ELF-1 (cell line): ENCODE measurements at places on chromosomes 3 and 15.

- DNase-seq, result no peak
Observed at GRCh38 chr15:50797926-50798325, 32.4 kb upstream of the SPPL2A start.

DNA sequence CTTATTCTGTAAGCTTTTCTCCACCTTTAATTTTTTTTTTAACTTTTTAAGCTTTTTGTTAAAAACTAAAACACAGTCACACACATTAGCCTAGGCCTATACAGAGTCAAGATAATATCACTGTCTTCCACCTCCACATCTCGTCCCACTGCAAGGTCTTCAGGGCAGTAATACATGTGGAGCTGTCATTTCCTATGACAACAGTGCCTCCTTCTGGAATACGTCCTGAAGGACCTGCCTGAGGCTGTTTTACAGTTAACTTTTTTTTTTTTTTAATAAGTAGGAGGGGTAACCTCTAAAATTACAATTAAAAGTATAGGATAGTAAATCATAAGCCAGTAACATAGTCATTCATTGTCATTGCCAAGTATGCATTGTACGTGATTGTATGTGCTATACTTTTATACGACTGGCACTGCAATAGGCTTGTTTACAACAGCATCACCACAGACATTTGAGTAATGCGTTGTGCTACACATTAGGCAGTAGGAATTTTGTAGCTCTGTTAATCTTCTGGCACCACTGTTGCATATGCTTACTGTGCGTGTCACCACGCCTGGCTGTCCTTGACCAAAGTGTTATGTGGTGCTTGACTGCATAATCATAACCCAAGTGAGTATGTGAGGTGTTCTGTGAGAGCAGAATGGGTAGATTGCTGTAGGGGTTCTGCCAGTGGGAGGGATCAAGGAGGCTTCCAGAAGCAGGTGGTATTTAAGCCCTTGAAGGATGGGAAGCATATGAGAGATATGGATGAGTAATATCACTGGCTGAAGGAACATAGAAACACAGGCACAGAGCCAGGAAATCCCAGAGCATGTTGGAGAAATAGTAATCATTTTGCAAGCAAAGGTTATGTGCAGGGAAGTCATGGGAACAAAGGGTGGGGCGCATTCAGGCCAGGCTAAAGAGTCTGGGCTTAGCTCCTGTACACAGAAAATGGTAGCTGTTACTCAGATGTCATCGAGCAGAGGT, 18.3 kb downstream of the FBXO22 start:
- DNase-seq, result peak; percentile 22

- DNase-seq, result no peak
Observed at GRCh38 chr3:104137116-104137515, 1229.6 kb upstream of the ALCAM start.

- no peak for DNase-seq
Observed at GRCh38 chr3:76871655-76872054, 168.2 kb upstream of the ROBO2 start.

- DNase-seq, result no peak
Observed at GRCh38 chr3:55367384-55367783, 119.7 kb downstream of the WNT5A start.

DNA sequence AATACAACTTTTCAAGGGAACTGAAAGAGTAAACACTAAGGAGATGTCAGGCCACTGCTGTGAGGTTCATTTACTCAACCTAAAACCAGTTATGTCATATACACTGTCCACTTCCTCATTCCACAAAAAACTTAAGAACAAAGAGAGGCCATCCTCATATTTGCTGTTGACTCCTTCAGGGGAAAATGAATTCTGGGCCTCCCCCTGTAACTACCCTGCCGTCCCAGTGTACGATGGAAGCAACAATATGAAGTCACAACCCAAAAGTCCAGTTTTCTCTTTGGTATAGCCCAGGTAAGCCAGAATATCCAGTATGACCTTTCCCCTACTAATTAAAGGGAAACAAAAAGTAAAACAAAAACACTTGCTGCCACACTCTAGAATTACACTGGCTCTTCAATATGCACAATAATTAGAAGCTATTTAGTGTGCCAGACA, 16.2 kb downstream of the CEP152 start:
- no peak for DNase-seq

DNA sequence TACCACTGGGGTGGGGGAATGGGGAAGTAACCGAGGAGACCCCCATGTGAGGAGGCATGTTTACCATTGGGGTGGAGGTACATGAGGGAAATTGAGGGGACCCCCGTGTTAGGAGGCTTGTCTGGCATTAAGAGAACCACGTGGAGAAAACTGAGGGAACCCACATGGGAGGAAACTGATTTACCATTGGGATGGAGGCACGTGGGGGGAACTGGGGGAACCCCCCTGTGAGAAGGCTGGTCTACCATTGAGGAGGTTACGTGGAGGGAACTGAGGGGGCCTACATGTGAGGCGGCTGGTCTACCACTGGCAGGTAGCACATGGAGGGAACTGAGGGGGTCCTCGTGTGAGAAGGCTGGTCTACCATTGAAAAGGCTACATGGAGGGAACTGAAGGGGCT, 159.4 kb downstream of the FBLN2 start:
- no peak for DNase-seq

GRCh38 chr15:31499236-31499952, 172.8 kb downstream of the KLF13 start:
- no peak for DNase-seq

- DNase-seq, result no peak
Observed at GRCh38 chr3:126341755-126342150, 15.5 kb downstream of the KLF15 start.

GRCh38 chr3:13587442-13587841, 38.5 kb downstream of the FBLN2 start:
- no peak for DNase-seq

DNA sequence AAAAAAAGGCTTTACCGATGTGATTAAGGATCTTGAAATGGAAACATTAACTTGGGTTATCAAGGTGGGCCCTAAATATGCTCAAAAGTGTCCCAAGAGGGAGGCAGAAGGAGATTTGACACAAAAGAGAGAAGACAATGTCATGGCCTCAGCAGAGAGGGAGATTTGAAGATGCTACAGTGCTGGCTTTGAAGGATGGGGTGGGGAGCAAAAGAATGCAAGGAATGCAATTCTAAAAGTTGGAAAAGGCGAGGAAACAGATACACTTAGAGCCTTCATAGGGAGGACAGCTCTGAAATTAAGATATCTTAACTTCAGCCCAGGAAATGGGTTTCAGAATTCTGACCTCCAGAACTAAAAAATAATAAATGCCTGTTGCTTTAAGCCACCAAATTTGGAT, 314.5 kb upstream of the CCDC54 start:
- DNase-seq, result peak; percentile 45

DNA sequence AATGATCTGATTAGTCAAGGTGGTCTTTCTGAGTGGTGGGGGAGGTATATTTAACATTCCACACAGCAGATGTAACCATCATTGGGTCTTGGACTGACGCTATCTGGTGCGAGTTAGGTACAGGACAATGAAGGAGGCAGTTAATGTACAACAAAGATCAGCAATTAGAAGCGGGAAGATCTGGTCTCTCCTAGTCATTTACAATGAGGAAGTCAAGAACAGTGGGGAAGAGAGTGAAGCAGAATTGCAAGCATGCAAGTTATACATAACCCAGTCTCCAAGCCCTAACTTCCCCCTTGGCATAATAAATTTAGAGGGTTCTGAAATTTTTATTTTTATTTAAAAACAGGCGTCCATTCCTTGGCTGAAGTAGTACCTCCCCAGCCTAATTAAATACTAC, 14.1 kb downstream of the GPD1L start:
- no peak for DNase-seq

GRCh38 chr15:41553731-41554130, 5.3 kb upstream of the TYRO3 start:
- DNase-seq, result no peak

GRCh38 chr3:4670352-4670751, 177.2 kb downstream of the ITPR1 start:
- DNase-seq, result peak; percentile 39

- DNase-seq, result no peak
Observed at GRCh38 chr15:70055601-70056051, 42.1 kb downstream of the TLE3 start.

DNA sequence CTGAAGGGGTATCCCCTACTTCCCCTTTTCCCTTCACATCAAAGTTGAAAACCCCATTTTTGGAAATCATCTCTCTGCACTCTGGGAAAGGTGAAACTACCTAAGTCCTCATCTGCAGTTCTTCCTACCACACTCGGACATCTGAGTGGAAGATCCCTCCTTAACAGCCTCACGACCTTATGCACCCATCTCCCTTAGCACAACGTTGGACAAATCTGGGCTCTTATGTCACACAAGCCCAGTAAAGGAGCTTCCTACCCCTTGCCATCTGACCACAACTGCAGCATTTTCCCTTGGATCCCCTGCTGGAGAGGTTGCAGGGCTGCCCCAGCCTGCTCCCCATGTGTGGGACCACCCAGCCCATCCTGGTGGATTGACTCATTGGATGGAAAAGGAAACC, 252.1 kb upstream of the ST8SIA2 start:
- no peak for DNase-seq

DNA sequence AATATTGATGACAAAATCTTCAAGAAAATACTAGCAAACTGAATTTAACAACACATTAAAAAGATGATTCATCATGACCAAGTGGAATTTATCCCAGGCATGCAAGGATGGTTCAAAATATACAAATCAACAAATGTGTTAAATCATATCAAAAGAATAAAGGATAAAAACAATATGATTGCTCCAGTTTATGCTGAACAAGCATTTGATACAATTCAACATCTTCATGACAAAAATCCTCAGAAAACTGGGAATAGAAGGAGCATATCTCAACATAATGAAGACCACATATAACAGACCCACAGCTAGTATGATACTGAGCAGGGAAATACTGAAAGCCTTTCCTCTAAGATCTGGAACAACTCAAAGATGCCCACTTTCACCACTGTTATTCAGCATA, 352.3 kb downstream of the PYDC2 start:
- no peak for DNase-seq

- DNase-seq, result no peak
Observed at GRCh38 chr15:67504796-67505195, 16.1 kb upstream of the C15orf61 start.

GRCh38 chr3:9206287-9206686, 43.2 kb downstream of the SRGAP3 start:
- DNase-seq, result no peak

- no peak for DNase-seq
Observed at GRCh38 chr3:133475245-133476010, 75.6 kb downstream of the BFSP2 start.

- no peak for DNase-seq
Observed at GRCh38 chr3:18189282-18190050, 235.7 kb downstream of the SATB1 start.

GRCh38 chr3:172516318-172517214, 6.7 kb downstream of the TNFSF10 start:
- DNase-seq, result no peak

- no peak for DNase-seq
Observed at GRCh38 chr3:125609384-125609783, 14.1 kb upstream of the OSBPL11 start.

DNA sequence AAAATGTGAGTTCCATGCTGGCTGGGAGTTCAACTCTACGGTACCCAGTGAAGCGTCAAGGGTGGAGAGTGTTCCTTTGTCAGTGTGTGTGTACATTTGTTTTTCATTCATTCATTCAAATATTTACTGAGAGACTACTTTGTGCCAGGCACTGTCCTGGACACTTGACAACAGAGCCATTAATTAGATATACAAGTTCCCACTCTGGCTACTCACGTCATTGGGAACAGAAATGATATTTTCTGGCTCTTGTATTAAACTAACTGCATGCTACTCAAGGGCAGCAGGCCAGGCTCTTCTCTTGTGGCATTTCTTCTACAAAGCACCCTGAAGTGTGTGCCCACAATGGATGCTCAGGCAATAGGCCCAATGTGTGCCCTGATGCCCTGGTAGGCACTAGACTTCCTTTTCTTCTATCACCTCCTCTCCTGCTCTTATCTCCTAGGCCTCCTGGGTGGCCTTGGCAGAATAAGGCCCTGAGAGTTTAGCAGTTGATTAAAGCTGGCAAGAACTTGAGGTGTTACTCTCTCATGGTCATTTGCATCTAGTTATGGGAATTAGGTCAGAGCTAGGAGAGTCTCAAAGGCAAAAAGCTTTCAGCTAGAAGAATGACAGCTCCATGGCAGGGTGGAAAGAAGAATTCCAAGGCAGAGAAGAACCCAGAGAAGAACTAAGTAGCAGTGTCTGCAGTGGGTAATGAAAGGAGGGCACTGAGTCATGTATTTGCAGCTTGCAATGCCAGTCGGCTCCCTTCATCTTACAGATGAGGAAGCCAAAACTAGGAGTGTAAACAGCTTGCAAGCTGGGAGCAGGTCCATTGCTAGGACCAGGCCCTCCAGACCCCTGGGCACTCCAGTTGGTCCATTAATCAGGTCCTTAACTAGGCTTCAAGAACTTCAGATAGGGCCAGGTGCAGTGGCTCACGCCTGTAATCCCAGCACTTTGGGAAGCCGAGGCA, 14.0 kb upstream of the SMAD3 start:
- DNase-seq, result no peak

- no peak for DNase-seq
Observed at GRCh38 chr3:142445816-142446254, 2.0 kb downstream of the XRN1 start.

- DNase-seq, result no peak
Observed at GRCh38 chr15:41921639-41922038, 27.8 kb upstream of the SPTBN5 start.

DNA sequence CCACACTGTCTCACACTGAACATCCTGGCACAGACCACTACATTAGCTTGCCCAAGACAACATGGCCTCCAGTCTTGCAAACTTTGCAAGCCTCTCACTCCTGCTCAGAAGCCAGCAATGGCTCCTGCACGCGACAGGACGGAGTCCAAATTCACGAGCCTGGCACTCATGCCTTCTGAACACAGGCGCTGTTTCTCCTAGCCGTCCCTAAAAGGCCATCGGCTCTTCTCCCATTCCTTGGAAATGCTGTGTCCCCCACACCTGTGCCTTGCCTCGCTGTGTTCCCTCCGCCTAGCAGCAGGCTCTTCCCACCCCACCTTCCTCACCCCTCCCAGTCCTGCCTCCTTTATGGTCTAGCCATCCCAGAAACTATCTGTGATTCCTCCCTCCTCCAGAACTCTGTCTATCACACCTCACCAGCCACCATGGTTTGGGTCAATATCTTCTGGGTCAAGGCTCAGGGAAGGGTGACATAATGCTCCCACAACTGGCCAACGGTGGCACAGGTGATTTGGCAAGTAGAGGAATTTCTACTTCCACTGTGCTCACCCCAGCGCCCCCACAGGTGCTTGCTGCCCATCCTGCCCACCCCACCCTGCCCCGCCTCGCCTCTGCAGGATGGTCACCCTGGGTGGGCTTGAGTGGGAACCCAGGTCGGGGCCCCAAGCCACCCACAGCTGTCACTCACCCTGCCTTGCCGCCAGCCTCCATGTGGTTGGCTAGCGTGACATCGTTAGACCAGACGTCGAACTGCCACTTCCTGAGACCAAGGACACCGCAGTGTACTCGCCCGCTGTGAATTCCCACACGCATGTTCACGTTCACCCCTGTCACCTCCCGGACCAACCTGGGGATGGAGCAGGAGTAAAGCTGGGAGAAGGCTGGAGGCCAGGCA, 120.7 kb downstream of the ADCY5 start:
- DNase-seq, result no peak
